ENCODE measurements at places on chromosomes 2 and 18.

DNA sequence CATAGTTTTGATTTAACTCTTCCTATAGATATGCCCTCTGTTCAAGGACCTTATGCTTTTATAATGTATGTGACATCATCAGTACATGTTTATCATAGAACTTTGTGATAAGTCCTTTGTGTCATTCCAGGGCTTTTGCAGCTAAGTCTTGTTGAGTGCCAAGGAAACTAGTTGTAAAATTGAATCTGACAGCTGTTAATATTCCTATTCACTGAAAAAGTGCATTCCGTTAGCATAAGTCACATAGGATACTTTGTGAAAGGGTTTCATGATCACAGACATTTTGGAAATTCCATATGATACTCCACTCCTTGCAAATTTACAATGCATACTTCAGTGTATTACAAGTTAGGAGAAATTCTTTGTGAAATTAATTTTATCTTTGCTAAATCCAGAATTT lies 503.4 kb downstream of the CCDC85A start:
- no peak for DNase-seq

DNA sequence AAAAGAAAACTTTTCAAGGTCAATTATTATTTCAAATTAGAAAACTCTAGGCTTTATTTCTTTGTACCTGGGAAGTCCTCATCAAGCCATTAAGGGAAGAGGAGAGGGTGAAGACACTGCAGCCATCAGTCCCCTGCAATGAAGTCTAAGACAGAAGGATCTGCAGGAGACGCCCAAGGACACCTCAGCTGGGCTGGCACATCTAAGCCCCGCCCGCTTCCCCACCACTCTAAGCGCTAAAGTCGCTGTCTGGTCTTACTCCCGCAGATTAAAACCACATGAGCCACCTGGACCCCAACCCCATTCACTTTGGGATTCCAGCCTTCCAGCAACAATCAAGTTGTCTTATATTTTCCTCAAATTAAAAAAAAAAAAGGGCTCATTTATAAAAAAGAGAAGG lies 104.4 kb downstream of the AFF3 start:
- no peak for DNase-seq

- DNase-seq: no peak
These were observed 4.9 kb downstream of the ADCY3 start for GRCh38 chr2:24915175-24915574.

GRCh38 chr2:126106006-126106405 lies 550.0 kb upstream of the GYPC start:
- DNase-seq: no peak

- DNase-seq: no peak
These were observed 126.8 kb downstream of the MARCHF4 start for GRCh38 chr2:216245391-216245975.

DNA sequence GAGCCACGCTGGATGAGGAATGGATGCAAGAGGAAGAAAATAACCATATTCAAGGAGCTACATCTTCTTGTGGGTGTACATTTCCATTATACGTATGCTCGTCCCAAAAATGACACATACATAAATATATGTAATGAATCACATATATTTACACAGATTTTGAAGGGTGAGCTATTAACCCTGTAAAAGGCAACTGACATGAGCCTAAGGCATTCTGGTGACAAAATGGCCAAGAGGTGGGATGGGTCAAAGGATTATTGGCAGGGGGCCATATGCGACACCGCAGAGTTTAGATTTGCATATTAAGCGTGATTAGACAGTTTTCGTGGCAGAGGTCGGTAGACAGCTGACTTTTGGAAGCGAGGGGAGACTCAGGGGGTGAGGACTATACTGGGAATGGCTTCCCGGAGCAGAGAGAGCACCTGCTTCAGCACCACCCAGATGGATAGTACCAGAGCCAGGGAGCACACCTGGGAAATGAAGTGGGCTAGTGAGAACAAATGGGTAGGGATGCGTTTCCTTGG lies 431 bp upstream of the CNRIP1 start:
- DNase-seq: no peak

DNA sequence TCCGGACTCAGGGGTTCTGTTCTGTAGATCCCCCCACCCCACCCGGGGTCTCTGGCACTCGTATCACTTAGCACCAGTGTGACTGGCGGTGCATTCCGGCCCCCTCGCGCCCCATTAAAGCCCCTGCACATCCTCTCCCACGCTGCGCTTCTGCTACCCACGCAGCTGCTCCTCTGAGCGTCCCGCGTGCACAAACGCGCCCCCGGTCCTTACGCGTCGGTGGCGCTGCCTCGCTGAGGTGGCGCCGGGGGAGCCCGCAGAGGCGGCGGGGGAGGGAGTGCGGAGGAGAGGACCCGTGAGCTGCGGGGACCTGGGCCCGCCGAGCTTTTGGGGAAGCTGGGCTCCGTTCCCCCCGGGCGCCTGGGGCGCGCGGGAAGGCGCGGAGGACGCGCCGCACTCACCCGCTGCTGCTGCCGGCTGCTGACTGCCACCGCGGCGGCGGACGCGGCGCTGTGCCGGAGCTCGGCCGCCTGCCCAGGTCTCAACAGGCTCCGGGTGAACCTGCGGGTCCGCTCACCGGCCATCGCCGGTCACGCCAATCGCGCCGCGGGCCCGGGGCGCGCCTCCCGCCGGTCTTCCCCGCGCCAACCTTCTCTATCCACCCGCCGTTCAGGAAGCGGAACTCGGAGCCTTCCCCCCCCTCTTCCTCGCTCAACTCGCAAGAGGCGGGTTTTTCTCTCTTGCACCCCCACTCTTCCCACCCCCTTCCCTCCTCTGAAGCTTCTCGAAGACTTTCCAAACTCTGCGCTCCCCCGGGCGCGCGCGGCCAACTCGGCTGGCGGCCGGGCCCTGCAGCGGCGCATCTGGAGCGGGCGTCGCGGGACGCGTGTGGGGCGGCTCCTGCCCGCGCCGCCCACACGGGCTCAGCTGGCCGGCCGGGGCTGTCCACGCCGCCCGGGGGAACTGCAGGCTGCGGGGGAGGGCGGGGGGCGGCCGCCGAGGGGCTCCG lies at the start of gene DOCK10:
Gene DOCK10 (minus strand): TSS at position 618 of the 949 bp plus-strand sequence. CDS start 94 bp downstream, at position 524.
- no peak for DNase-seq
